Lung (tissue), 17 donors: ENCODE measurements at places on chromosomes 1 and 21.

- peak; percentile 74 for DNase-seq
Measured at GRCh38 chr1:157994704-157995582, 1.5 kb downstream of the KIRREL1 start.

- no peak for DNase-seq
Measured at GRCh38 chr1:91774520-91775203, 111.3 kb downstream of the TGFBR3 start.

DNA sequence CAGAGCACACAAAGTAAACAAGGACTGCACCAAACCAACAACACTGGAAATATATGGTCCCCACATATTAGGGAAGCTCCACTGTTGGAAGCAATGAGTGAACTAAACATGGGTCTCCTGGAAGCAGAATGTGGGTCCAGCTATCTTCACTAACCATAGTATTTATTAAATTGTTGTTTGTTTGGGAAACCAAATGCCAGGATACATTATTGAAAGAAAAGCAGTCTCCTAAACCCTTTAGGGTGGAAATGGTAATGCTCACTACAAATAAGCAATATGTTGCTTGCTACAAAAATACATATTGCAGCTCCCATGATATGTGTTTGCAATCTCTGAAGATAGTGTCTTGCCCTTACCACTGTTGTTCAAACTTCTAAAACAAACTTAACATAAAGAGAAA is 2.2 kb downstream of the NEGR1 start:
- no peak for DNase-seq

DNA sequence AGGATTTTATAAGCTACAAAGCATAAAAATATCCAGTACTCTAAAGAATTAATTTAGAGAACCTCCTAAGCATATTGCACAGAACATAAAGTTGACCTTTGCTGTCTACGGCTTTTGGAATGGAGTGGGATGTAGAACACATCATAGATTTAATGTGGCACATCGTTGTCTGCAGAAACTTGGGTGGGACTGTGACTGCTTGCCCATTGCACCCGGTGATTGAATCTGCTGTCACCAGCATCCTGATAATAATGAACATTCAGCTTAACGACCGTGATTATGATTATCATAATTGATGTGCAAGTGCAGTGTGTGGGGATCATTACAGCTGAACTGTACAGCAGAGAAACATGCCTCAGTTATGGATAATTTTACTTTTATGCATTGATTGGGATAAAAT is 181.9 kb downstream of the SPATA17 start:
- no peak for DNase-seq

GRCh38 chr1:244757091-244757939 is 78.1 kb upstream of the COX20 start:
- DNase-seq = peak; percentile 65

- DNase-seq = peak; percentile 58
Measured at GRCh38 chr1:59309795-59310548, 13.1 kb downstream of the FGGY start.

DNA sequence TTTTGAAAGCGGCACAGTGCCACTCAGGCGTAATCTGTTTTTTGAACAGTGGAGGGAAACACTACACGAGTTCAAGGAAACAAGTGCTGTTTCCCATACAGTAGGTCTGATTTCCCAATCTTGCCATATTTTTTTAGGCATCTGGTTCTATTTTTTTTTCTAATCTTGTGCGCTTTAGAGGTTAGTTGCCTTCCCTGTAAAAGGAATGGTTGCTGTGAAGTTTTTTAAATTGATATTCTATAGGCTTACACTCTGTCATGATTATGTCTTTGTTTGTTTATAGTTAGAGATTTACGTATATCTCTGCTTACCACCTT is 1.2 kb downstream of the NASP start:
- no peak for DNase-seq

DNA sequence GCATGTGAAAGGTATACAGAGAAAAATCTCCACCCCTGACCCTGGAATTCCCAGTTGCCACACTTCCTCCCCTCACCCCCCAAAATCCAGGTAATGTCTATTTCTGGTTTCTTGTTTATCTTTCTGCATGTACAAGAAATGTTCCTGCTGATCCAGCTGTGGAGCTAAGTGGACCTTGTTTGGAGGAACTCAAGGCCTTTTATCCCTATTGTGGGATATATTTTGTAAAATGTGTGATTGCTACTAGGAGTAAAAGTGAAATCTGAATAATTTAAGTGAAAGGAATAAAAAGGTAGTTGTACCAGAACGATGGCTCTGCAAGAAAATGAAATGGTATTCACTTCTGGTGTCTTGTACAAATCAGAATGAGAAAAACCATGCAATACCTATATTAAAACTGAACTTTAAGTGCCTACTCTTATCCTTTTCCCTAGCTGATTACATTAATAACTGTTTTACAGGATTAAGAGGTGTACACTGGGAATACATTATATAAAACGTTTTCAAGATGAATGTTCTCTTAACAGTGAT is 3.0 kb downstream of the SPEN start:
- DNase-seq = peak; percentile 18

DNA sequence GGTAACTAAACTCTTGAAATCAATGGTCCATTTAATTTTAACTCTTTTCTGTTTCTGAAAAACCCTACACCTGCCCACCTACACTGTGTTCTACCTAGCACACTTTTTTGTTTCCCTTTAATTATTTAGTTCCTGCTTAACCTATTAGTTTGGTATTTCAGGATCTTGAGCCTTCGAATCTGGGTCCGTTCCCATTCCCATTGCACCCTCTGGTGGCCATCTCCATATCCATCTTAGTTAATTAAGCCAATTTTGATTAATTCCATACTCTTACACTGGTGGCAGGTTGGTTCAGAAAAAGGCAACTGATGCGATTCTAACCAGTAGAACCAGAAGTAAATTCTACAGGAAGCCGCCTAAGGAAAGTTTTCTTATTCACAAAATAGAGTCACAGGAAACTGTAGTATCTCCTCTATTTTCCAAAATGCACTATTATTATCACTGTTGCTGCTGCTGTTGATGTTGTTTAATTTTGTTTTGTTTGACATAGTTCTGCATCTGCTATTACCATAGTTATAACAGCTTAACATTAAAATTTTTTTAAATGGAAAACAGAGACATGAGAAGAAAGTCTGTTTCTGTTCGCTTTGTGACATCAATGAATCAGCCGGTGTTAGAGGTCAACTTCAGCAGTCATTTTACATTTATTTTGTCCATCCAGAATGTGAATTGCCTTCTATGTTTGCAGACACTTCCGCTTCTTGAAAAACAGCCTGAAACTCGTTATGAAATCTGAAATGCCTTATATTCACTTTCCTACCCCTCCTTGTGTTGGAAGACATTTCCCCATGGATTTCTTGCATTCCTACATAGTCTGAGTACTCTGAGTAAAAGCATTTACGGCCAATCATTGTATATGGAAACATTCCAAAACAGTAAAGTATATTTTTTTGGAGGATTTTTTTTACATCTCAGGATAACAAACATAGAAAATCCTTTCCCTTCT is 115.5 kb upstream of the NCAM2 start:
- peak; percentile 68 for DNase-seq

- no peak for DNase-seq
Measured at GRCh38 chr1:151007853-151008243, 401 bp upstream of the PRUNE1 start.

GRCh38 chr1:7808253-7808844 is 24.3 kb downstream of the PER3 start:
- no peak for DNase-seq

DNA sequence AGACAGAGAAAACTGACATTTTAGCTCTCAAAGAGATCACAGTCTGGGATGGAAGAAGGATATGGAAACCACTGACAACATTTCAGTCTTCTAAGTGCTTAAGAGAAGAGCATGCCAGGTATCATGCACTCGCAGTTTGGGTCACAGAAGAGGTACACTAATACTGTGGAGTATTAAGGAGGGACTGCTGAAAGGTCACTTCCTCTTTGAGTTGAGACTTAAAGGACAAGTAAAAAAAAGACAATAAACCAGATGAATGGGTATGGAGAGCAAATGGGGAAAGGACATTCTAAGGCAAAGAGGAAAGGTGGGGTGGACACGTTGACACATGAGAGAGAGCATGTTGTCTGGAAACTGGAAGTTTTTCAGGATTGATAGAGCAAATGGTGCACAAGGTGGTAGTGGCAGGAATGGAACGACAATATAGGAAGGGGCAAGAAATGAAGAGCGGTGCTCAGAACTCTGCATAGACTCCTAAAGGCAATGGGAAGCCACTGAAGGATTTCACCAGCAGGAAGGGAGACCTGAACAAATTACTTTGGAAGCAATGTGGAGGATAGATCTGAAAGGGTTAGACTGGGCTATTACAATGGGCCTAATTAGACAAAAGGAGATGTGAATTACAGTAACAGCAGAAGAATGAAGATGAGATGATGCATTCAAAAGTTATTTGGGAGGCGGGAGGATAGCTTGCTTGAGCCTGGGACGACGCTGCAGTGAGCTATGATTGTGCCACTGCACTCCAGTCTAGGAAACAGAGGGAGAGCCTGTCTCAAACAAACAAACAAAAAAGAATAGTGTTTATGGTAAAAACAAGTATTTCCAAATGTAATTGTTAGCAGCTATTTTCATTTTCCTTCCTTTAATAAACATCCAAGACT is 11.1 kb downstream of the DIPK1A start:
- no peak for DNase-seq

DNA sequence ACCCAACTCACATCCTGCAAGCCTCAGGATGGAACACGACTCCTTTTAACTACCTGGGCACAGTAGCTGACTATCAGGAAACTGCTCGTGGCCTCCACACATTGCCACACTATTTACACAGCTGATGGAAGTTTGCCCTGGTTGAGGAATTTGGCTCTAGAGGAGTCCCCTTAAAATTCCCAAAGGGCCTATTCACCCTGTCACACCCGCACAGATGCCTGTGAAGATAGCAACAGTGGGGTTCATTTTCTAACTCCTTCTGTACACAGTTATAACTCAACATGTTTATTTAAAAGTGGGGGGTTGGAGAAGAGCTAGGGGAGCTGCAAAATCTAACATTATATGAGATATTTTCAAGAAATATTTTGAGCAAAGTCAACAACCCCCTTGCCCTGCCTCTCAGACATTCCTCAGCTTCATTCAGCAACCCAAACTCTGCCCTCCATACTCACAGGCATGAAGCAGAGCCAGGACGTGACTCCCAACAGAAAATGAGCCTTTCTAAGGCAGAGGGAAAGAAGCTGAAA is 35.8 kb upstream of the CCN1 start:
- peak; percentile 64 for DNase-seq

- no peak for DNase-seq
Measured at GRCh38 chr1:203076031-203076511, 9.7 kb downstream of the MYOG start.

- DNase-seq = no peak
Measured at GRCh38 chr1:192057766-192058165, 100.5 kb upstream of the RGS18 start.

DNA sequence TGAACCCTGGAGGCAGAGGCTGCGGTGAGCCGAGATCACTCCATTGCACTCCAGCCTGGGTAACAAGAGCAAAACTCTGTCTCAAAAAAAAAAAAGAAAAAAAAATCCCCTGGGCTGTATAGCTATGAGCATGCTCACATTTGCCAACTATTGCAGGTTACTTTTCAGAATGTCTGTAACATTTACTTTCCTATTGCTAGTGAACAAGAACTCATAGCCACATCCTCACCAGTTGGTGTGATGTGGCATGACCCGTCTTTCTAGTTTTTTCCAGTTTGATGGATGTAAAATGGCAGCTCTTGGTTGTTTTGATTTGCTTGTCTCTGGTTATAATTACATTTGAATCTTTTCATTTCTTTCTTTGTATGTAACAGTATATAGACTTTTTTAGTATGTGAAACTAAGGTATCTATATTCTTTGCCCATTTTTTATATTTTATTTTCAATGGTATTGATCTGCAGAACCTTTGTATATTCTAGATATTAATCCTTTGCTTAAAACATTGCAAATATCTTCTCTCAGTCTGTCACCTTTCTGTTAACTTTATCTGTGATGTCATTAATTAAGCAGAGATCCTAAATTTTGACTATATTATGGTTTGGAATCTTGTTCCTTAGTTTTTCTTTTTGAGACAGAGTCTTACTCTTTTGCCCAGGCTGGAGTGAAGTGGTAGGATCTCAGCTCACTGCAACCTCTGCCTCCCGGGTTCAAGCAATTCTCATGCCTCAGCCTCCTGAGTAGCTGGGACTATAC is 11.6 kb downstream of the MED18 start:
- DNase-seq = no peak

DNA sequence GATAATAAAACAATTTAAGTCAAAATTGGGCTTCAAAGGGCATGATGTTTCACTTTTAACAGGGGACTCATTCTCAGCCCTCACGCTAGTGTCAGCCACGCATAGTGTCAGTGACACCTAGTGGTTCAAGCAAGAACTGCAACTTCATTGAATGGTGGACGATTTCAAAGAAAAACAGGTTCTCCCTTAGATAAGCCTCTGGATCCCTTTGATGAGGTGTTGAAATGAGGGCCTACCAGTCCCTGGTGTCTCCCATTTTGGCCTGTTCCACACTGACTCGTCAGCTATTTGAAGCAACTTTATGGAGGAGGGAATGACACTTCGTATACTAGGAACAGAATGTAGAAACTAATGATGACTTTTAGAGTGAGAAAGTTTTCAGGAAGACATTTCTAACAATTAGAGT is 56.2 kb downstream of the FCRL5 start:
- peak; percentile 39 for DNase-seq

GRCh38 chr1:21741206-21741605 is 41.7 kb downstream of the USP48 start:
- no peak for DNase-seq

DNA sequence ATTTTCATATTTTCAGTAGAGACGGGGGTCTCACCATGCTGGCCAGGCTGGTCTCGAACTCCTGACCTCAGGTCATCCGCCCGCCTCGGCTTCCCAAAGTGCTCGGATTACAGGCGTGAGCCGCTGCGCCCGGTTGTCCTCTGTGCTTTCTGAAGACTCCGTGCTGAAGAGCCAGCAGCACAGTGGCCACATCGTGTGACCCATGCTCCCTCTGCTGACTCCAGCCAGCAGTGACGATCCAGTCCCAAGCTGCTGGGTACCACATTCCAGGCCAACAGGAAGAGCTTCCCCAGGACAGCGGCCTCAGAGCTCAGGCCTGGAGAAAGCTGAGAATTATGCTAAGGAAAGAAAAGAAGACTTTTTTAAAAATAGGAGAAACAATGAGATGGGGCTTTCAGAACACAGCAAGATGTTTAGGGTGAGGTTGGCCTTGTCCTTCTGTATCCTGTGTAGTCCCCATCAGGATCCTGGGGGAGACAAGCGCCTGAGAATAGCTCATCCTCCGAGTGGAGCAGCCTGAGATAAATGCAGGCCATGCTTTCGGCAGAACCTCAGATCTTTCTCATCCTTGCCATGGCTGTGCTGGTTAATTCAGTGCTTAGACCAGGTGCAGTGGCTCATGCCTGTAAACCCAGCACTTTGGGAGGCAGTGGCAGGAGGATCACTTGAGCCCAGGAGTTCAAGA is 207.1 kb downstream of the SLC35F3 start:
- DNase-seq = peak; percentile 63
